ENCODE measurements at places on chromosomes 2 and 18. TPM values are rescaled to one million over a fixed set of nuclear protein-coding genes. Genes with fewer than 3 reads are reported as not detected.

SLC4A3 gene
- polyA plus RNA-seq: 1.6 TPM

CLEC4F gene
- not detected for polyA plus RNA-seq

PER2 gene
- 4.4 TPM for polyA plus RNA-seq

SLC39A10 gene
- polyA plus RNA-seq: 0.93 TPM

CTDSP1 gene
- 117 TPM for polyA plus RNA-seq
